ENCODE measurements at places on chromosomes 3 and 15.

GRCh38 chr15:50552238-50552637 is 5.8 kb upstream of the USP50 start:
- DNase-seq = no peak

DNA sequence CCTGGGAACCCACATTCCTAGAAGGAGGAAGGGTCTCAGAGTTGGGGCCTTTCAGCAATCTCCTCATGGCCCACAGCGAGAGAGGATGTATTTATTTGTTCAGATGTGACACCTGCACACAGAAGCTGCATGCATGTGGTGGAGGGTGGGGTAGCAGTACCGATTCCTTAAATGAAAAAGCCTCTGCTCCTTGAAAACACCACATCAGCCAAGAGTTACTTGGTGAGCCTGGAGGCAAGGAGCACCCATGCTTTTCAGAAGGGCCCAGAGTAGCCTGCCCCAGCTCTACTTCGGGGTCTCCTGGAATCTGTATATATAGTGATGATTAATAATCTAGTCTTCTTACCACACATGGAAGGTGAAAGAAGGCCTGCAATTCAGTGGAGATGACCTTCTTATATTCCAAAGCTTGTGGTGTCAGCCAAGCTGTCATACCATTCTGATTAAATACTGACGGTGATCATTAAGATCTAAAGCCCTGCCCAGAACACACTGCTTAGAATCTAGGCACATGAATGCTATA is 33.5 kb downstream of the SEMA6D start:
- DNase-seq = no peak

DNA sequence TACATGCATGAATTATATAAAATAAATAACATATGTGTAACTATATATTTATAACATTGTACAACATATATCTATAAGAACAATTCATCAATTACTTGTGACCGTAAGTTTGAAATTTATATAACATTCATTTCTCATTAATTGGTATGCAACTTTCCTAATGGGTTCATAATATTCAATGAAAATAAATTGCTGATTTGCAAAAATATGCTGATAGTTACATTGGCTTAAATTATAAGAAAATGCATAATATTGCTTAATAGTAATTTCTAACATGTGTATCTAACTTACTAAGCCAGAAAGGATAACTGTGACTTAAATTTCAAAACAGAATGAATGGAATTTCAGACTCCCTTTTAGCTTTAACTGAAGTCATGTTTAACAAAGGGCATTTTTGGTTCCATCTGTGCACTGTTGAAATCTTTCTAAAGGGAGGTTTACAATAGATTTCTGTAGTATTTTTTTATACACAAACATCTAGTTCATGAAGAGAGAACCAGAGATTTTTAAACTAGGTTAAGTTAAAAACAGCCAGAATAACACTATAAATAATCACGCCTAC is 310.9 kb downstream of the TBC1D5 start:
- DNase-seq = no peak

DNA sequence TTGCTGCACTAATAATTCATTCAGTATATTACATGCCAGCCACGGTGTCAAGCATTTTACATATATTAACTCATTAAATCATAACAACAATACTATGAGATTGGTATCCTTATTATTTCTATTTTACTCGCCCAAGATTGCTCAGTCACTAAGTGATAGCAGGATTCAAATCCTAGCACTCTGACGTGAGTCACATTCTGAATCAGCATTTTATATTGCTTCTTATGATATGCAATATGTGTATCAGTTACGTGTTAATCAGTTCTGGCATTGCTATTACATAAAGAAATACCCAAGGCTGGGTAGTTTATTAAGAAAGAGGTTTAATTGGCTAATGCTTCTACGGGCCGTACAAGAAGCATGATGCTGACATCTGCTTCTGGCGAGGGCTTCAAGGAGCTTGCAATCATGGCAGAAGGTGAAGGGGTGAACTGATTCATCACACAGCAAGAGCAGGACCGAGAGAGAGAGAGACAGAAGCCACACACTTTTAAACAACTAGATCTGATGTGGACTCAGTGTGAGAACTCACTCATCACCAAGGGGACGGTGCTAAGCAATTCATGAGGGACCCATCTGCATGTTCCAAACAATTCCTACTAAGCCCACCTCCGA is 166.5 kb upstream of the TMCO5A start:
- no peak for DNase-seq

- no peak for DNase-seq
Observed at GRCh38 chr3:194685065-194685717, 492 bp upstream of the FAM43A start.

GRCh38 chr3:59464187-59464586 is 414.4 kb upstream of the CFAP20DC start:
- no peak for DNase-seq

DNA sequence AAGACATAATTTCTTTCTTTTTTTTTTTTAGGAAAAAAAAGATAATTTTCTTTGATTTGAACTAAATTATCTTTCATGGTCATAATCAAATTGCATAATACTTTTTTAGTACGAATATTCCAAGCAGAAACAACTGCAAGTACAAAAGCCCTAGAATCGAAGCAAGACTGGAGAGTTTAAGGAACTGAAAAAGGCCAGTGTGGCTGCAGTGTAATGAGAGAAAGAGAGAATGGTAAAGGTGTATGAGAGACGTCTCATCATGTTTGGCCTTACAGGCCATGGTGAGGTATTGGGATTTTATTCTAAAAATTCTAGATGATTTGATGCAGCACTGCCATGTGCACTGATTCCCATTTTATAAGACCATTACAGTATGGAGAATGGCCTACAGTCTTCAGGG is 180.9 kb downstream of the SUCNR1 start:
- DNase-seq = no peak

- no peak for DNase-seq
Observed at GRCh38 chr15:90174140-90174875, 26.8 kb upstream of the SEMA4B start.

- DNase-seq = no peak
Observed at GRCh38 chr3:191356631-191357439, 26.5 kb upstream of the UTS2B start.

DNA sequence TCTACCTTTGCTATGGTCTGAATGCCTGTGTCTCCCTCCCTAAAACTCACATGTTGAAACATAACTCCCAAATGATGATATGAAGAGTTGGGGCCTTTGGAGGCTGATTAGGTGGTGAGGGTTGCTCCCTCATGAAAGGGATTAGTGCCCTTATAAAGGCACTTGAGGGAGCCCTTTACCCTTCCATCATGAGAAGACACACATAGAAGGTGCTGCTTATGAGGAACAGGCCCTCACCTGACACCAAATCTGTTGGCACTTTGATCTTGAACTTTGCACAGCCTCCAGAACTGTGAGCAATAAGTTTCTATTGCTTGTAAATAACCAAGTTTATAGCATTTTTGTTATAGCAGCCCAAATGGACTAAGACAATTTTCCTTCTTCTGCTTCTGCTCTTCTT is 76.2 kb upstream of the ADAMTS9 start:
- no peak for DNase-seq

GRCh38 chr3:153219146-153219545 is 57.1 kb downstream of the RAP2B start:
- DNase-seq = no peak

GRCh38 chr3:58272891-58273290 is 33.2 kb upstream of the RPP14 start:
- no peak for DNase-seq

DNA sequence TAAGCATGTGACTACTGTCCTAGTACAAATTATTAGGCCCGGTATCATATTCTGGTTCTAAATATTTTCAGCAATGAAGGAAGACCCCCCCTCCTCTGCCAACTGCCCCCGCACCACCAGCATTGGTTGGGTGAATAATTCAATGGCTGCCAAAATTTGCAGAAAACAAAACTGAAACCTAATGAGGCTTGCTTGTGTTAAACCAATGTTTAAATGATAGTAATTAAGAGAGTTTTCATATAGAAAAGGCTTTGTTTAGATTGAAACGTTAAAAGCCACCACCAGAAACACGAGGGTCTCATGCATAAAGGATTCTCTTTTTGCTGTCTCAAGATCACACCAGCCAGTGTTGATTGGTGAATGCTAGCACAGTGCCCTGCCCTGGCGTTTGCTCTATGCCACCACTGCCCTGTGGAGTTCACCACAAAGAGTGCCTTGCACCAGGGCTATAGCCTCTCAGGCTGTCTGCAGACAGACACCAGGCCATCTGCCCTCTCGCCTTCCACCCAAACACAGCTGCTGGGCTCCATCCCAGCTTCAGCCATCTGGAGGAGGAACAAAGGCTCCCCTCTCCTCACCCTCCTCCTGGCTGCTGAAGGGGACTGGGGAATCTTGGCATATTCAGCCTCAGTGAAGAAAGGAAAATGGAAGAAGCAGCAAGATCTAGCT is 200.3 kb upstream of the PFN2 start:
- no peak for DNase-seq

DNA sequence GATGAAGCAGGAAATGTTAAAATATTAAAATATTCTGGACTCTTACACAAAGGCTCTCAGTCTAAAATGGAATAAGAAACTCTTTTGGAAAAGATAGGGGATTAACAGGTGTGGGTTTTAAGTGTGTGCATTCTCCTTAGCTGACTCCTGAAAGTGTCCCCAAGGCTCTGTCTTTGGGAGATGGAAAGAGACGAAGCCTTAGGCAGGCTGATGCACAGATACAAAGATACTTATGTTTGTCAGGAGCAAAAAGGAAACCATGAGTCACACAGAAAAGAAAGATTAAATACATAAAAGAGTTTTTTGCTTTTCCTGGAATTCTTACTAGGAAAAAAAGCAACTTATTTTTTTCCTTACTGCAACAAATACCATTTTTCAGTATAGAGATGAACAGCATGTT is 23.8 kb upstream of the ABI3BP start:
- no peak for DNase-seq

GRCh38 chr3:155949453-155950217 is 79.2 kb downstream of the GMPS start:
- DNase-seq = no peak

DNA sequence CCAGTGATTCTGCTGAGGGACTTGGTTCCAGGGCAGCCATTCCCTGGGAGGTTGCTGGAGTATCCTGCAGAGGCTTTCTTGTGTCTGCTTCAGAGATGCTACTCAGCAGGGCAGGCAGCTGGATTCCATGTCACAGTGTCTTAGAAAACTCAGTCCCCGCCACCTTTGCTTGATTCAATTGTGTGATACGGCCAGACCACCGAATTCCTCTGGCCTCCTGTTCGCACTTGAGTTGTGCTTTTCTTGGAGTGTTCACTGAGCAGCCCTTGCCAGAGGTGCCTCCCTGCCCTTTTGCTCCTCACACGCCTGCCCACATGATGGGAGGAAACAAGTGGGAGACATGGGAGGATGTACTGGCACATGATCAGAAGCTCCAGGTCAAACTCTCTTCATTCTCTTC is 19.6 kb upstream of the SHC4 start:
- DNase-seq = no peak

DNA sequence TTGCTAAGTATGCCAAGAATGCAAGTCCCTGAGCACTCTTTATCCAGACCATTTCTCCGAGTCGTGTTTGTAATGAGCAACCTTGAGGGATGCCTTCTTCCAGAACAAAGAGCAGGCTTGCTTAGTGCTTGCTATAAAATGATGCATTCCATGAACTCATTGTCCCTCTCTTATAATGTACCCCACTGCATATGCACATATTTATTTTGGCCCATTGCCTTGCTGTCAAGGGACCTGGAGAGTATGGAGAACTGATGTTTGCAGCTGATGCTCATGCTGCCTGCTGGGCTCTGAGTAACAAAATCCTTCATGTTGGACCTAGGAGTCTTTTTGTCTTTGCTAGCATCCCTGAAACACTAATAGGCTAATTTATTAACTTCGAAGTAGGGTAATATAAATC is 97.8 kb upstream of the AADACL2 start:
- no peak for DNase-seq

- DNase-seq = no peak
Observed at GRCh38 chr3:124824286-124824915, 62.8 kb downstream of the ITGB5 start.

- DNase-seq = no peak
Observed at GRCh38 chr15:66187271-66187670, 66.3 kb downstream of the MEGF11 start.

- no peak for DNase-seq
Observed at GRCh38 chr3:175383813-175384212, 524.7 kb downstream of the NAALADL2 start.

GRCh38 chr15:35089551-35089950 is 4.5 kb upstream of the NANOGP8 start:
- no peak for DNase-seq

DNA sequence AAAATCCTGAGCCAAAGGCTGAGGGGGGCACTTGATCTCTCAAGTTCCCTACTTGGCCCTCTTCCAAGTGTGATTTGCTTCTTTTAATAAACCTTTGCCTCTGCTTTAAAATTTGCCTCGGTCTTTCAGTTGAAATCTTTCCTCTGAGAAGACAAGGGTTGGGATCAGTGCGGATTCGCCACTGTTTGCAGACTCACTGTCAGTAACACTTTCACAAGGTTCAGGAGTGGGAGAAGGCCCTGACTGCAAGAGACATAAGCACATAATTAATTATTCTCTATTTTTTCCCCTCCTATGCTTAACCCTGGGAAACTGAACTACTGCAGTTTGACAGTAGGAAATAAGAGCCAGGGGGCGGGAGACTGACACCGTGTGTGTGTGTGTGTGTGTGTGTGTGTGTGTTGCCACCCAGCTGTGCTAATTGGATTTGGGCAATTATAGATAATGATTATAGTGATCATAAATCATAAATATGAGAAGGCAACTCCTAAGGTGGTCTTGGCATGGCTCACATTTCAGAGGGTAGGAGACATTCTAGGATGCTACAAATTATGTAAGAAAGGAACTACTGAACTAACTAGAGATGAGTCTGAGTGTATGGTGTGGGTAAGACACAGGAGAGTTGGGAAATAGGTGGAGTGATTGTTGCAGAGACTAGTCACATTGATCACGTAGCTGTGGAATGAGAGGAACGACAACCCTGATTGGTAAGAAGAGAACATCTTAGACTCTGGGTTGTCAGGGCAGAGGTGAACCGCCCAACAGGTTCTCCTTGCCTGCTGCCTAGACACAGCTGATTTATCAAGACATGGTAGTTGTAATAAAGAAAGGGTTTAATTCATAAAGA is 5.5 kb upstream of the ZNF662 start:
- DNase-seq = no peak

DNA sequence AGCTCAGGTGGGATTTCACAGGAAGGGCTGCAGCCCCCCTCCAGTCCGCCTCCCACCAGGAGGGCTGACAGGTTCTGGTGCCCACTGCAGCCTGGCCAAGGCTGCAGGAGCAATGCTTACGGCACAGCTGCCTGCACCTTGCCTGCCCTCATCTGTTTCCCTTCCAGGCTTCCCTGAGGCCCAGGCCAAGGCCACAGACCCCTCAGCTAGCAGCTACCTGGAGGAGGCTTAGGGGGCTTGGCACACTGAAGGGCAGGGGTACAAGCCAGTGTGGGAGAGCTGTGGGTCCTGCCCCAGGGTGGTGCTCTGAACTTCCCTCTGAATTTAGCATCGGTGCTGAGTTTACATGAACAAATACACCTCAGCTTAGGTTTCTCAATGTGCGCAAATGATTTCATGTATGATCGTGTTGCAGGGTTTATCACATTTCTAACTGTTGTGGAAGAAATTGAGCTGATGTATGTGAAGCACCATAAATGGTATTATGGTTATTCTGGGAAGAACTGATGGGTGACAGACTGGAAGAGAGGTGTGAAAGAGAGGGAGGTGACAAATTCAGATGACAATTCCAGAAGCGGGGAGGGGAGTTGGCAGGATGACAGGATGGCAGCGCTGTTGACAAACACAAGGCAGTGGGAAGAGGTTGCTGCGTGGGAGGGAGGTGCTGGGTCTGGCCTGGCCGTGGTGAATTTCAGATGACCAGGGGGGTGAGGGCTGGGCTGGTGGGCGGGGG is 6.1 kb downstream of the RHCG start:
- no peak for DNase-seq

Measured in hematopoietic multipotent progenitor cell treated with erythropoietin and hydrocortisone succinate and interleukin-3 and kit ligand, for 17 days (in vitro differentiated cells).